ENCODE measurements at places on chromosomes 4 and X.

DNA sequence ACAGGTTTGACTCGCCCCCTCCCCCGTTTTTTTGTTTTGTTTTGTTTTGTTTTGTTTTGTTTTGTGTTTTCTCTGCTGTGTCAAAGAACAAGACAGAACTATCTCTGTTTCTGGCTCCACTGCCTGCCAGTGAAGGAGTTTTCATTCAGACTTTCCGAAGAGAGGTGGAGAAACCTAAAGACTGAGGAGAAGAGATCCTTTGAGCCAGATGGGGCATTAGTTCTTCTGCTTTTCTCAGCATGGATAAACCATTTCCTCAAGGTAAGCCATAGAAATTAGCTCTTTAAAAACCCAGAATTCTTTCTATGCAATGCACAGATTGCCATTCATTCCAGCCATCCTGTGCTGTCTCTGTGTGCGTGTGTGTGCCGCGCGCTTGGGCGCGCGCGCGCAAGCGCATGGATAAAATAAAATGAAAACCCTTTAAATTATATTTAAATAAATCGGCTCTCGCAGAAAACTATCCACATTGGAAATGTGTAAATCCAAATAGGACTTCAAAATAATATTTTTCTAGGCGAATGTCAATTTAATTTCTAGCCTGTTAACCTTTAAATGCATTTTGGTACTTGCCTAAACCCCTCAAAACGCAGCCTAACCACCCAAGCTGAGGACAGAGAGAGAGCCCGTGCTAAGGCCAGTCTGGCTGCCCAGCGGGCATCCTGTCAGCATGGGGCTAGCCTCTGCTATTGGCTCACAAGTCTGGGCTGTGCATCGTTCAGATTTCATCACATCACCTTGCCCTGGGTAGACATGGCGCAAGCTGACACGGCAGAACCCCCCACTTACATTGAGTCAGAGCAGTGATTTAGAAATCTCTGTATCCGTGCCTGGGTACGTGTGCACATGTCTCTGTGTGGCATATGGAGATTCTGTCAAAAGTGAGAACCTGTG, 113.0 kb upstream of the VAMP7 start:
- DNase-seq: no peak

- DNase-seq: no peak
These were observed 204.5 kb downstream of the SLC7A11 start for GRCh38 chr4:138037696-138038095.

DNA sequence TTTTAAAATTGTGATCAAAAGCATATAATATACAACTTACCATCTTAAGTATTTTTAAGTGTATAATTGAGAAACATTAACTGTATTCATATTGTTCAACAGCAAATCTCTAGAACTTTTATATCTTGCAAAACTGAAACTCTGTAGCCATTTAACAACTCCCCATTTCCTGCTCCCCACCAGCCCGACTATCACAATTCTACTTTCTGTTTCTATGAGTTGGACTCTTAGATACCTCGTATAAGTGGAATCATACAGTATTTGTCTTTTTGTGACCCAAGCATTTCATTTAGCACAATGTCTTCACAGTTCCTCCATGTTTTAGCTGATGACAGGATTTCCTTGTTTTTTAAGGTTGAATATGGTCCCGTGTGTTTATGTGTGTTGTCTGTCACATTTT, 106.0 kb downstream of the LRBA start:
- DNase-seq: no peak

DNA sequence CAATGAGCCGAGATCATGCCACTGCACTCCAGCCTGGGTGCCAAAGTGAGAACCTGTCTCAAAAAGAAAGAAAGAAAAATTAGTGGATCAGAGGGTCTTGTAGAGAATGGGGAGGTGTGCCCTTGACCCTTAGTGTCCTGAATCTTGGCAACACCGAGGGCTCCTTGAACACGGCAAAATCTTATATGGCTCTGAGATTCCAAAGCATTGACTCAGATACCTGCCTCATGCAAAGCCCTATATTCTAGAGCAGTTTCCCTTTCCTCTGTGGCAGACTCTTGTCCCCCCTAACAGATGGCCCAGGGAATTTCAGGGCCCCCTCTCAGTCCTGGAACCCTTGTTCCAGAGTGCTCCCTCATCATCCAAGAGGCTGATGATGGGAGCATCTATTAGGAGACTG, 6.8 kb downstream of the CLDN2 start:
- DNase-seq: no peak

GRCh38 chr4:151206241-151207005, 70.5 kb upstream of the PRSS48 start:
- no peak for DNase-seq

Data from activated CD4-positive, alpha-beta T cell treated with anti-CD3 and anti-CD28 coated beads for 4 hours (primary cell).